GM12892 (cell line): ENCODE measurements at places on chromosomes 4 and X.

GRCh38 chrX:86946569-86946968, 571.0 kb upstream of the KLHL4 start:
- DNase-seq, result no peak

GRCh38 chr4:18106620-18107019, 85.1 kb upstream of the LCORL start:
- DNase-seq, result no peak

- no peak for DNase-seq
Observed at GRCh38 chr4:21991050-21991449, 42.5 kb upstream of the KCNIP4 start.

GRCh38 chr4:106507440-106507839, 138.9 kb upstream of the GIMD1 start:
- no peak for DNase-seq

DNA sequence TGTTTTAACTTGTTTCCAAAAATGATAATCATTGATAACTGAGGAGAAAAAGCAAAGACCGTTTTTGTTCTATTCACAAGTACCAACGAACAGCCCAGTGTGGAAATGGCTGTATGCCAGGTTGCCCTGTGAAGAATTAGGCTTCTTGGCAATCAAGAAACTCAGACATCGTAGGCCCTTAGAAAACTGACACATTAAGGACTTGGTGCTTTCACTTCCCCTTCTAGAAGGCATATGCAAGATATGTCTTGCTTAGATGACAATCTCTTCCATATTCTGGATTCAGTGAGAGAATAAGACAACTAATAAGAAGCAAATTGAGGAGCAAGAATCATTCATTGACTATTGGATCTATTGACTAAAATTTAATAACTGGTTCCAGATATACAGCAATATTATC, 56.6 kb downstream of the ANAPC10 start:
- DNase-seq, result no peak

GRCh38 chr4:147924604-147925412, 192.9 kb downstream of the ARHGAP10 start:
- no peak for DNase-seq

DNA sequence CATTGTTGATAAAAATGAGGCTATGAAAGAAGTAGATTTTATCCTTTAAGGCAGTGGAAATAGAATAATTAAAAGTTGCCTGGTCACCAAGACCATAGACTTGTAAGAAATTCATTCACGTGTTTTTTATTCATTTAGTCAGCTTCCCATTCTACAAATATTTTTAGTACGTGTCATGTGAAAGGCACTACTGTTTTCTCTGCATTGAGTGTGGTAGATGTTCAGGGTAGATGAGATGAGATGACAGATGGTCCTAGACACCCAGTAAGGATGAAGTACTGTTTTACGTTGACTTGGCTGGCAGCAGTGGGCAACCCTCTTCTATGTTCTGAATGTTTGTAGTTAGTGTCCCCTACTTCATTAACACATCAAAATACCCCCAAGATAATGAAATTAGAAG, 228.1 kb downstream of the ARHGAP24 start:
- no peak for DNase-seq

- no peak for DNase-seq
Observed at GRCh38 chr4:90142081-90142480, 14.9 kb downstream of the CCSER1 start.

DNA sequence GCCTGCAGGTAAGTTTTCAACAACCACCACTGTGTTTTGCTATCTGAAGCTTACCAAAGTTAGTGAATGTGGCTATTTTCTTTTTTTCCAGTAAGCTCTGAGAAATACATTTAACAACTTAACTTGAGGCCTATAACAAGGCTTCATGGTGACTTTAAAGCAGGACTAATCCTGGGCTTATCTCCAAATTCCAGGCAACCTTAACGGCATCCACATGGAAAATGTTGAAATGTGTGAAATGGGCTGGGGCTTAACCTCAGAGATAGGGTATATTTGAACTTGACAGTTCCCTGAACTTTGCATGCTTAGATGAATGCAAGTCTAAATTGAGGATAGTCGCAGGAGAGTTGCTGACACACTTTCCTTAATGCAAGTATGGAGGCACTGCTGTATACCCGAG, 539.2 kb downstream of the GALNTL6 start:
- no peak for DNase-seq

DNA sequence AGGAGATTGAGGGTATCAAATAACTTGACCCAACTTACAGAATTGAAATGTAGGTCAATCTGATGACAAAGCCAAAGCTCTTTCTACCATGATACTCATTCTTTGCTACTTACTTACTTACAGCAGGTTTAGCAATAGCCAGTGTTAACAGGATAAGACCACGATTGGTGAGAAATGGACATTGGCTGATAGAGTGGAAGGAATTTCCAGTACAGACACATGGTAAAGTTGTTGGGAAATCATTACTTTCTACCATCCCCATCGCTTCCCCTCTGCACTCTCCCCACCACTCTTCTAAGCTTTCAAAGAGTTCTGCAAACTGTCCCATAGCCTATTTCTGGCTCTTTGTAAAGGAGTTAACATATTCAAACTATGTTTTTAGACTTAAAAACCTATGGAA, 119.7 kb downstream of the CHRNA9 start:
- no peak for DNase-seq

DNA sequence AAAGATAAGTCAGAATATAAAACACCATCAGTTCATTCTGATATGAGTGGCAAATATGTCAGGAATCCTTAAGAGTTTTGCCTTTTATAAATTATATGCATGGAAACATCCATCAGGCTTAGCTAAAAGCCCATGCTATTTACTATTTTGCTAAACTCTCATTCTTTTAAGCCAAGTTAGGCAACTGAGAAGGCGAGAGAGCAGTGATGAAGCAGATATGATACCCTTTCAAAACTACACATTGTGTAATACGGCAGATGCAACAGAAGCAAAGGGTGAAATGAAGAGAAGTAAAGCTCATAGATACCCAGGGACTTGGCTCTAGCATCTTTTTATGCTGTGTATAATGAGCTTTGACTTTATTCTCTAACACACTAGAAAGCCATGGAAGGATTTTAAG, 95.8 kb downstream of the SLIT2 start:
- DNase-seq, result no peak

GRCh38 chrX:75337525-75337924, 63.6 kb downstream of the UPRT start:
- no peak for DNase-seq

DNA sequence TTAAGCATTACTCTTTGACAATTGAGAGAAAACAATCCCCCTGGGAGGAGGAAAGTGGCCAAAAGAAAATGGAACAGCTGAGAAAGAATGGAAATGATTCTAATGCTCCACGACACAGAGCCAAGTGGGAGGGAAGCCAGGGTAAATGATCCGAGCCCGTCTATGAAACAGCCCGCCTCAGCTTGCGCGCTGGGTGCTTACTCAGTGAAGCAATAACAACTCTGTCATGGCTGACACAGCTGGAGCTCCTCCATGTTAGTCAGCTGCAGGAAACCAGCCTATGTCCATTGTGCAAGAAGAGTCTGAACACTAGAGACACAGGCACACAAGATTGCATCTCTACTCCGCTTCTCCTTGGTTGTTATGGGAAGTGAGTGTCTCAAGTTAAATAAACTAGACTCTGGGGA, 19.3 kb downstream of the NOA1 start:
- no peak for DNase-seq

DNA sequence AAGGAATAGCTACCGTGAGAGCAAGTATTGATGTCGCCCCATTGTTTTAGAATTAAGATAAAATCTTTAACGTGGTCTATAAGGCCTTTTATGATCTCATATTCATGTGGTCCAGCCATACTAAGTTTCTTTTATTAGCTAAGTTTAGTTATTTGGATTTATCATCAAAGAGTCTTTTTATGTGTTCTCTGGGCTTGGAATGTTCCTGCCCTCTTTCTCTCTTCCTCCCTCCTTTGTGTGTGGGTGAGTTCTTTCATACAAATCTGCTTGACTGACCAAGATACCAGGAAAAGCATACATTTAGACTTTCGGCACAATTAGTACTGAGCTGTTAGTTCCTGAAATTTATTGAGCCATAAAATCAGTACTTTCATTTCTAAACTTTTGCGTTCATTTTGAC, 11.3 kb downstream of the TDO2 start:
- no peak for DNase-seq

DNA sequence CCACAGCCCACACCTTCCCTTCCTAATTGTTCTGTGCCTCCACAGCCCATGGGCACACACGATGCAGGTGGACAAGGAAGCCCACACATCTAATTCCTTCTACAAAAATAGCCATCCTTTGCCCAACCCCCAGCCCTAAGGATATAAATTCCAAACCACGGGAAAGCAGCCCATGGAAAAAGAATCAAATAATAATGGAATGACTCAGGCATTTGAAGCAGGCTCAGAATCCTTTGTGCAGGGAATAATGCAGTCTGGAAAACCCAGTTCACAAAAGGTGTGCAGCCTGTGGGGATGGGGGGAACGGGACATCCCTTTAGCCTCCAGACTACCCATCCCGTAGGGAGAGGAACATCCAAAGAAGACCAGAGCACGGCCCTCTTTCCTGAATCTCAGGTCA, 342.3 kb upstream of the GALNT7 start:
- no peak for DNase-seq

GRCh38 chr4:156501962-156502361, 469.6 kb downstream of the PDGFC start:
- no peak for DNase-seq

DNA sequence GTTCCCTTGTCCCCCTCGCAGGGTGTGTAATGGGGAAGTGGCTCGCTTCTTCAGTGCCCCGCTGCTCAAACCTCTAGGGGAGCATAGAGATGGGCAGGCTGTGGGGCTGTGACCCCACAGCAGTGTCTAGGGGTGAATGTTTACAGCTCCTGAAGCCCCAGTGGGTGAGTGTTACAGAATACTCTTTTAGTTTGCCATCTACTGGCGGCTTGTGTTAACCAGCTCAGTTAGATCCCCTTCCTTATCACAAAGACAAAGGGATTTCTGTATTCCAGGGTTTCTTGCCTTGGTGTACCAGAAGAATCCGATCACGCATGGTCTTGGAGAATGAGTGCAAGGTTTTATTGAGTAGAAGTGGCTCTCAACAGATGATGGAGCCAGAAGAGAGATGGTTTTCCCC, 108.1 kb upstream of the IQCM start:
- no peak for DNase-seq

DNA sequence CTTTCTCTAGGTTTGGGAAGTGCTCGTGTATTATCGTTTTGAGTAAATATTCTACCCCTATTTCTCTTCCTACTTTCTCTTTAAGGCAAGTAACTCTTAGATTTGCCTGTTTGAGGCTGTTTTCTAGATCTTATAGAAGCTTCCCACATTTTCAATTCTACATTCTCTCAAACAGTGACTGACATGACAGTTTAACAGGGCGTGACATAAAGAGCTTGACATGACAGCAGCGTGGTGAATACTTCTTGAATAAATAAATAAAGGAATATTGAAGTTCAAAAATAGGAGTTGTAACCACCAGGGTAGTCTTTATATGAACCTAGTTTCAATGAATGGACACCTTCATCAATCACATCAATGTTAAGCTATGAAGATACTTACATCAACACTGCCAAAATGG, 162.0 kb downstream of the TRAM1L1 start:
- no peak for DNase-seq

- no peak for DNase-seq
Observed at GRCh38 chrX:44675362-44676024, 132.8 kb upstream of the FUNDC1 start.

DNA sequence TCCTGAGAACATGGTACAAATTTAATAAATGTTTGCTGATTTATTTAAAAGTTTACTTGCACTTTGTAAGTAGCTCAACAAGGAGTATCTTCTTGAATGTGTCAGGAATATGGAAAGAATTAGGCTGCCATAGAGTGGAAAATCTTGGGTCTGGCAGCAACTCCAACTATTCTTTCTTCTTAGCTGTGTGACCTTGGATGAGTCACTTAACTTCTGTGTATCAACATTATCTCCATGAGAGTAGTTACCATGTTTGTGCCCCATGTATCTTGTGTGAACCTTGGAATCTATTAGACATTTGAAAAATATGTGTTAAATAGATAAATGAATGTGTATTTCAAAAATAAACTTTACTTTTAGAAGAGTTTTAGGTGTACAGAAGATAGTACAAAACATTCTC, 348.8 kb downstream of the GBA3 start:
- no peak for DNase-seq

GRCh38 chr4:174444390-174444789, 77.9 kb downstream of the HPGD start:
- no peak for DNase-seq

DNA sequence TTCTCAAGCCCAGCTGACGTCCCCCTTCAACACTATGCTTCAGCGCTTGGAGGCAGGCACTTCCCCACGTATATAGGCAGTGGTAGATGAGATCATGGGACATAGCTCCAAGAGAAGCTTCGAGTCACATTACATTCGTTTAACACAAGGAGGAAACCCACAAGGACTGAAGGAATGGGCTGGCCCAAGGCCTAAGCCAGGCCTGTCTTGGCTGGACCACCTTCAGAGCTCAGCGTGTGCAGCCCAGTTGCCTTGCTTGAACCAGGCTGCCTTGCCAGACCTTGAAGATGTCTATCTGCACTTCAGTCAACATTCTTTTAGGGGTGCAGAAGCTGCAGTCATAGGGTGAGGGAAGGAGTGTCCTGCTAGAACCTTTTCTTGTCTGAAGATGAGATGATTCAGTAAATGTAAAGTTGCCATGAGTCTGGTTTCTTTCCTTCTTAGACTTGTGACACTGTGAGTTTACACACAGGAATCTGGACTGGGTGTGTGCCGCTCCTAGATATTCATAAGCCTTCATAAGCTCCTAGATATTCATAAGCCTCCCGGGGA, 144.1 kb upstream of the RBPJ start:
- DNase-seq, result no peak

DNA sequence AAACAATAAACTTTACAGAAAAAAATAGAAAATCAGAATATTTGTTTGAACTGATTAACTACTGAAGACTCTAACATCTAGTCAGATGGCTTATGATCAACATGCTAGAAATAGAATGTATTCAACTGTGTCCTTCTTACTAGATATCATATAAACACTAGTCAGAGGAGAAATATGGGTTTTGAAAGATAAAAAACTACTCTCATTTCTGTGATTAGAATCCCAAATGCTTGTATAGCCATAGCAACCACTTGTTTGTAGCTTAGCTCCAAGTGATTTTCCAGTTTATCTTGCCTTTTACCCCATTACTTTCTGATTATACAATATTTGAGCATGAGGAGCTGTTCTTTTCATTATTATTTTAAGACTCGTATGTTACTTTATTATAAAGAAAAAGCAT, 31.2 kb downstream of the USP38 start:
- no peak for DNase-seq

DNA sequence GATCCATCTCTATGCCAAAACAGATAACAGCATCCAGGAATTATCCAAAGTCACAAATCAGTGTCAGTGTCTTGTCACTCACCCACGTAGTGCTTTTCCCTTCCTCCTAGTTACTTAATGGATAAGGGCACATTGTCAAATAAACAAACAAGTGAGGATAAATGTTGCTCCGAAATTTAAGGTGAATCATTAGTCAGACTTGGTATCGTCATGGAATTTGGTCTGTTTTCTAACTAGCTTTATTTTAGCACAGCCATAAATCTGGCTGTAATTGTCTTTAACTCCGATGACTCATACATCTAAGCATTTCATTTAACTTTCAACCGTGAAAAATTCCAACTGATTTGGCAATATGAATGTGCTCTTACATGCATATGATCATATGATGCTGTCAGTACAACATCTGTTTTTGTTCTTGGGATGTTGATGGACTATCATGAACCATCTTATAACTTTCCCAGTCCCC, 83.3 kb downstream of the SNCA start:
- DNase-seq, result no peak
